ENCODE measurements at places on chromosomes 12 and 14.
A peak's percentile ranks its signal among the peaks of the same experiment; 100 is the strongest.

GRCh38 chr14:39016733-39017095 lies 86.3 kb downstream of the SEC23A start:
- DNase-seq: no peak

GRCh38 chr14:72142328-72142727 lies 210.1 kb downstream of the RGS6 start:
- no peak for DNase-seq

DNA sequence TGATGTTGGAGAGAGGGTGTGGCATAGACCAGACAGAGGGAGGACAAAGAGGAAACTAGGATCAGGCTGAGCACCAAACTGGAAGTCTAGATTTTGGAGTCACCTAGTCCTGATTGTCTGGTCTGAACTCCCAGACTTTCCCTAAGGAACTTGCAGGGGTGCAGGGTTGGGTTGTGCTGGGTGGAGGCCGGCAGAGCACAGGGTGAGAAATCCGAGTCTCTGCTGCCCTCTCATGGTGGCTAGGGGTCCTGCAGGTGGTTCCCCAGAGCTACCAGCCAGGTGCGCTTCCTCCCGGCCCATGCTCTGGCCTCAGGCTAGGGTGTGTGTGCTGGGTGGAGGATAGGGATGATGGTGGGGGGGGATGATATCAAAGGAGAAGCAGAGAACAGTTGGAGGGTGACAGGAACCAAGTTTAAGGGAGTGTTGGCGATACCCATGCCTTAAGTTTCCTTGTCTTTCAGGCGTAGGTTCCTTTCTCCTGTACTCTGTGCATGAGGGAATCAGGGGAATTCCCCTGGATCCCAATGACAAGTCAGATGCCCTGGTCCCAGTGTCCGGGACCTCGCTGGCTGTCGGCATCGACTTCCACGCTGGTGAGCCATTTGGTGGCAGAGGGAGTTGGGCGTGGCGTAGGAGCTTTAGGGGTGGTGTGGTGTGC lies 33.5 kb upstream of the NXPH4 start:
- peak; percentile 78 for DNase-seq

DNA sequence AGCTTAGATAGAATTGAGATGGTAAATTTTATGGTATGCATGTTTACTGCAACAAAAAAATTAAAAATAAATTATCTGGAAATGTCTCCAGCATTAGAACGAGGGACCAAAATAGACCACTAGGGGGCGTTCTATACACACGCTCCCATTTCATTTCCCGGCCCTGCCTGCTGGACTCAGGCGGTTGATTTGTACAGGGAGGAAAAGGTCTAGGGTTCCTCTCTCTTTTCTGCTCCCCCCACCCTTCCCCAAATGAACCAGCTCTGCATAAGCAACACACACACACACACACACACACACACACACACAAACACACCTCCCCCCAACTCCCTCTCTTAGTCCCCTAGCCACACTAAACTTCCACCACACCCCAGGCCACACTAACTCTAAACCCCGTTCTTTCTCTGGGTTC lies 7.8 kb upstream of the DTX1 start:
- DNase-seq: peak; percentile 77

DNA sequence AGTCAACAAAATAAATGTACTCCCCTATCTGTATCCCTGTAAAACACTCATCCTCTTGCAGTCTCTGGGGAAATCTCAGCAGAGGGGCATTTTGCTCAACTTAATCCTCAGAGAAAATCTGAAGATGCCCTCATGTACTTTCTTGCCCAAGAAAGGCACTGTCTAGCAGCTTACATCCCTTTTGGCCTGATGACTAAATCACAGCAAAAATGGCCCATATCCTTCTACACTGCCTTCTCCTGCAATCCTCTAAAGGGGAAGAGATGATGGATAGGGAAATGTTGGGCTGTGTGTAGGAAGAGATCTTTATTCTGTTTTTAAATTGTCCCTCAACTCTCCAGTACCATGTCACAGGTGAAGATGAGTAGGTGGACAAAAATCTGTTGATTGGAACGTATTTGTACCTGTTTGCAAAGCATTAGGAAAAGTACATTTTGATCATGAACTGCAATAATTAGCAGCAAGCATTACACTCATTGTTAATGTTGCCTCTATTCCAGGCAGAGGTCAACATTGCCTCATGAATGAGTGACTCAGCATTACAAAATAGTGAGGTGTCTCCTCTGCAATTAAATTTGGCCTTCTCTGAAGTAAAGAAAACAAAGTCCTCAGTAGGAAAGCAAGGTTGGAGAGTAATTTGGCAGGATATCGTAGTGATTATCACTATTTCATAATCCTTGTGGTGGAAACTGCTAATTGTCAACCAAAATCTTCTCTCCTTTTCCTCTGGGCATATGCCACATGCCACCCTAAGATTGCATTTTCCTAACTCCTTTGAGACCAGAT lies 172.4 kb upstream of the CAND1 start:
- no peak for DNase-seq

All from KBM-7 (cell line).